Psoas muscle (tissue), 8 donors: ENCODE measurements at places on chromosomes 2 and 18. TPM values are rescaled to one million over a fixed set of nuclear protein-coding genes. Genes with fewer than 3 reads are reported as not detected.

DNA sequence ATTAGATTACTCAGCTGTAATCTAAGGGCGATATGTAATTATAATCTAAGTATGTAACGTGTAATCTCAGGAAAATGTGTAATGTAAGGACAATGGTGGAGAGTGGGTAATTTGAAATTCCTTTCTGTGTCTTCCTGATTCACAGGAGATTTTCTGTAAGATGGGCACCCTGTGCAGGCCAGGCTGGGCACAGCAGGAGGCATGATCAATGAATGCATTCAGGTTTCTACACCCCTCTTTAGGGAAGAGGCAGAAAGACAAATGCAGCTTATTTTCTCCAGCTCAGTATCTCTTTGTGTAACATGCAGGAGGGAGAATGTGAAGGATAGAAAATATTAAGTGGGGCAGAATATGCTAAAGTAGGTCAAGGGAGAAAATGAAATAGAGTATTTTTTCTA lies 320.1 kb downstream of the PIK3C3 start:
- no peak for DNase-seq

GRCh38 chr18:24196764-24197163 lies 57.9 kb downstream of the CABYR start:
- DNase-seq: peak; percentile 66

DNA sequence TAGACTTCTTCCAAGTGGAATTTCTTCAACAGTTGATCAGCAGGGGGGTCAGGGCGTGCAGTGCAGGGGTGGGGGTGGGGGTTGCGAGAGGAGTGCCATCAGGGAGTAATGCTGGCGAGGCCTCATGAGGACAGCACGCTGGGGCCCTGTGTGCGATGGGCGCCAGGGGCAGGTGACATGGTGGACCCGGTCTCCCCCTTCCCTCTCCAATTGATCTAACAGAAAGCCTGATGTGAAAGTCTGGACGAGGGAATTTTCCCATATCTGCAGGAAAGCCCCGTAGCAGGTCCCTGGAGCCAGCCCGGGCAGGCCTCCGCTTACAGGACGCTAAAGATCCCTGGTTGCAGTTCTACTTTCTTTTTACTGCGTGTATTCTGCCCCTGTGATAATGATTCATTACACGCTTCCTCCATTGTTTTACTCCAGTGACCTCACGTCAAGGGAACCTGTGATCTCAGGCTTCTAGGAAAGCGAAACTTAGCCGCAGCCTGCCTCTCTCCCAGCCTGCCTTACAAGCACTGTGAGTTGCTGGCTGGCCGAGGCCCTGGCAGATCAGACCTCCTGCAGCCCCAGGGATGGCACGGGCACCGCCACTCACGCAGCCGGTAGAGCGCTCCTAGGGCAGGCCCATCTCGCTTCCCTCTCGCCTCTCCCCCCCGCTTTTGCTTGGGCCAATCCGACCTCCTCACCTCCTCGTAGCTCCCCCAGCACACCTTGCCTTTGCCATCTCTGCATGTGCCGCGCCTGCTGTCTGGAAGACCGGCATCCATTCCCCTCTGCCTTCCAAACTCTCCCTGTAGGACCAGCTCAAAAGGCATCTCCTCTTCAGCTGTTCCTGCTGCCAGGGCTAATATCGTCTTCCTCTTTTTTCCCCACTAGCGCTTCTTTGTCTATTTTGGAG lies 19.2 kb downstream of the NEURL3 start:
- peak; percentile 53 for DNase-seq

GRCh38 chr2:28356095-28356911 lies 36.4 kb upstream of the FOSL2 start:
- DNase-seq: peak; percentile 96

- peak; percentile 46 for DNase-seq
Measured at GRCh38 chr18:55287149-55287806, 300.7 kb downstream of the TCF4 start.

ADCYAP1 gene
- polyA plus RNA-seq: 0.03 TPM

DNA sequence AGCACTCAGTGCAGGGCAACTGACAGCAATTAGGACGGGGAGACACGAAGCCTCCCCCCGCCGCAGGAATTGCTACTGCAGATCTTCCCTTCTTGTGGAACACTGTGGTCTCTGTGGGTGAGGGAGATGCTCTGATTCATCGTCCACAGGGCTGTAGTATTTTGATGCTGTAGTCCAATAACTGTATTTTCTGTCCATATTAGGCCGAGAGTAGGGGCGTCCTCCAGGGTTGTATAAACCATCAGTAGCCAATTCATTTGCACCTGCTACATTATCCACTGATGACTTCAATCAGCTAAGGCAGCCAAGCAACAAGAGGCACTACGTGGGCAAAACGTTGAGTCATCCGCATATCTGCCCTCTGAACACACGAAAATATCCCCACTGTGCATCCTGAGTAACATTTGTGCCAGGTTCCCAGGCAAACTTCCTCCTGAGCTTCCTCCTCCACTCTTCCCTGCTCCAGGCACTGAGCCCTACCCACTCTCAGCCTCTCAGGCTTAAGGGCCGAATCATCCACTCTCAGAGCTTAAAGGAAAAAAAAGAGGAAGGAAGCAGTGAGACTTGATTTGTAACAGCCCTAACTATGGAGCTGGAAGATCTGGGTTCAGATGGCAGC lies 62.1 kb downstream of the LBH start:
- no peak for DNase-seq

GCA gene
- 3.6 TPM for polyA plus RNA-seq

GRCh38 chr18:13587001-13587400 lies 139.4 kb downstream of the FAM210A start:
- no peak for DNase-seq
